NB4 (cell line): ENCODE measurements at places on chromosomes 6 and 20.

DNA sequence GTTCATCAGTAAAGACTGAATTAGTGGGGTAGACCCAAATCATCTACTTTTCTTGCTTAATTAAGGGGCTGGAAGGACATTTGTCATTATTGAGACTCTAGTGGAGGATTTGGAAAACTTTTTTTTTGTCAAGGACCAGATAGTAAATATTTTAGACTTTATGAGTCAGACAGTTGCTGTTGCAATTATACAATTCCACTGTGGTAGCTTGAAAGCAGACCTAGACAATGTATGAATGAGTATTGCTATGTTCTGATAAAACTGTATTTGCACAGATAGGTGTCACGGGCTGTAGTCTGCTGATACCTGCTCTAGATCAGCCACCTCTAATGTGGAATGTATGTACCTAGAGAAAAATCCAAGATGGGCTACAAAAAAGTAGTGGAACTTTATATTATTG, 175.0 kb downstream of the CARMIL1 start:
- no peak for DNase-seq

DNA sequence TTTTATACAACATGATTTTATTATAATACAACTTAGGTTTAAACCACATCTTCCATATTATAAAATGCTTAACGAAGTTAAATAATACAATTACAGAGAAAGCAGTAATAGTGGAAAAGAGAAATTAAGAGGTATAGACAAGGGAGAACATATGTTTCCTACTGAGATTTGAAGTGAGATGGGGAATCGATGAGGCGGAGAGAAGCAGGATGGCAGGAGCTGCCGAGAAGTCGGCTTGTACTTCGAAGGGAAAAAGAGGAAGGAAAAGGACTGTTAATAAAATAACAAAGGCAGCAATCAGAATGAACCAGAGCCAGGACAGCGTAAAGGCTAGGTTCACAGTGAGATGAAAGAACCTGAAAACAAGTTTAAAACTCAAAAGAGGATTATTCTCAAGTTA, 15.4 kb downstream of the FBXL4 start:
- no peak for DNase-seq

DNA sequence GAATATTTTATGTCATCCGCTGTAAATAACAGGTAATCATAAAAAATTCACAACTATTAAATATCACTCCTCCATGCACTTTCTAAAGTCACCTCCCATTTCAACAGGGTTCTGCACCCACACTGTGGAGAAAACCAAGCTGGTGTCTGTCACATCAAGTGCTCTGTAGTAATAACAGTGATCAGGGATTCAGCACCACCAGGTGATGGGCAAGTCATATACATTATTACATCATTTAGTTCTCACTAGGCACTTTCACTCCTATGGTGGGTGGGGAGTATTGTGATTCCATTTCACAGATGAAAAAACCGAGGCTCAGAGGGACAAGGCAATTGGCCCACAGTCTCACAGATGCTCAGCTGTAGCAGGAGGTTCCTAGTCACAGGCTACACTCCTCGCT, 8.7 kb downstream of the BFSP1 start:
- no peak for DNase-seq

DNA sequence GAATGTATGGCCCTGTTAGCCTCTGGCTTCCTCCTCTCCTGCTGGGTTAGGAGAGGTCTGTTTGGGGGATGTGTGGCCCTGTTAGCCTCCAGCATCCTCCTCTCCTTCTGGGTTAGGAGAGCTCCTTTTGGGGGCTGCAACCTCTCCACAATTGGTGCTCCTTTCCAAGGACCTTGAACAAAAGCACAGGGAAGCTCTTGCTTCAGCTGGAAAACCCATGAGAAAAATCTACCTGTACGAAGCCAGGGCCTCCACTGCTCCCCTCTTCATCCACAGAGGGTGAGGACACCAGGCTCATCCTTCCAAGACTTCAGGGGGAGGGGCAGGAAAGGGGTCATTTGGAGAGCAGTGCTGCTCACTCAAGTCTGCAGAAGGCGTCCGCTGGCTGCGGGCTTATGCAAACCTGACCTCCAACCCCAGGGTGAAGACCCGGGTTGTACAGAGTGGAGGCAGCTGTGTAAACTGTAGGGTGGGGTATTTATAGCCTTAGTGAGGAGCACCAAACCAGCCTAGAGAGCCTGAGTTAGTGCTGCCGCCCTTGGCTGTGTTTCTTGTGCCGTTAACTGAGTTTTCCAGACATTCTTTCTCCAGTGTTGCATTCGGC, 62.1 kb downstream of the SLC24A3 start:
- no peak for DNase-seq

GRCh38 chr6:42349753-42350511, 101.8 kb downstream of the TRERF1 start:
- DNase-seq = no peak

- peak; percentile 76 for DNase-seq
Observed at GRCh38 chr20:20837574-20838021, 125.2 kb upstream of the RALGAPA2 start.

- no peak for DNase-seq
Observed at GRCh38 chr6:108723594-108723993, 124.6 kb upstream of the ARMC2 start.

DNA sequence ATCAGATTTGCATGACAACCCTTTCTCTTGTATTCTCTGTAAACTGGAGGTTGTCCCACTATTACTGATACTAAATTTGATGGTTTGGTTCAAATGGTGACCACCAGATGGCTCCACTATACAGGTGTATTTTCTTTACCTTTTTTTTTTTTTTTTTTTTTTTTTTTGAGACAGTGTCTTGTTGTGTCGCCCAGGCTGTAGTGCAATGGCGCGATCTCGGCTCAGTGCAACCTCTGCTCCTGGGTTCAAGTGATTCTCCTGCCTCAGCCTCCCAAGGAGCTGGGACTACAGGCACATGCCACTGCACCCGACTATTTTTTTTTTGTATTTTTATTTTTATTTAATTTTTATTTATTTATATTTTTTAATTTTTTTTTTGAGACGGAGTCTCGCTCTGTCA, 6.6 kb upstream of the WTAP start:
- peak; percentile 42 for DNase-seq

DNA sequence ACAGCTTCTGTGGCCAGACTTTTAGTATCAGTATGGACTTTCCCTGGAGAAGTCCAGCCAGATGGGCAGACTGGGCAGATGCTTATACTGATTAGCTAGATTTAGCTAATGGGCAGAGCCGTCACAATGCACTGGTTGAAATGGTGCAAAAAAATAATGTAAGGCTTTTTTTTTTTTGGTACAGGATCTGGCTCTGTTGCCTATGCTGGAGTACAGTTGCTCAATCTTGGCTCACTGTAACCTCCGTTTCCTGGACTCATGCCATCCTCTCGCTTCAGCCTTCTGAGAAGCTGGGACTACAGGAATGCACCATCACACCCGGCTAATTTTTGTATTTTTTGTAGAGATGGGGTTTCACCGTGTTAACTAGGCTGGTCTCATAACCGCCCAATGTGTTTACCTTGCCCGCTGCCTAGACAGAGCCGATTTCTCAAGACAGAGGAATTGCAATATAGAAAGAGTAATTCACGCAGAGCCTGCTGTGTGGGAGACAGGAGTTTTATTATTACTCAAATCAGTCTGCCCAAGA, 16.4 kb upstream of the KIFC1 start:
- peak; percentile 60 for DNase-seq

GRCh38 chr6:124956018-124956417, 6.2 kb upstream of the RNF217 start:
- no peak for DNase-seq
